ENCODE measurements at places on chromosomes 4 and X.

DNA sequence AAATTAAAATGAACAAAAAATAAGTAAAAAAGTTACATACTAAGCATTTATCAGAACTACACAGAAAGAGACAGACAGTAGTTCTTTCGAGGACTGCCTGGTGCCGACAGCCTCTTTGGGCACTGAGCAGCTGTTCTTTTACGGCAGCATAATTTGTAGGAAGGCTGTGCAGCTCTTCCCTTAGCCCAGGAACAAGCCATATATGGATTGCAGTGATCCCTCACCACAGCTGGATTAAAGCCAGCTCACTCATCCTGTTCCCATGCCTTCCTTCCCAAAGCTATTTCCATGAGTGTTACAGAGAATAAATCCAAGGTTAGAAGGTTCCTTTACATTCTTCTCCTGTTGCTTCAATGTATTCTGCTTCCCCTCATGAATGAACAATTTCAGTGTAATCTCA is 71.7 kb downstream of the DDX60L start:
- DNase-seq = no peak

GRCh38 chr4:7506119-7506518 is 71.4 kb upstream of the PSAPL1 start:
- no peak for DNase-seq

DNA sequence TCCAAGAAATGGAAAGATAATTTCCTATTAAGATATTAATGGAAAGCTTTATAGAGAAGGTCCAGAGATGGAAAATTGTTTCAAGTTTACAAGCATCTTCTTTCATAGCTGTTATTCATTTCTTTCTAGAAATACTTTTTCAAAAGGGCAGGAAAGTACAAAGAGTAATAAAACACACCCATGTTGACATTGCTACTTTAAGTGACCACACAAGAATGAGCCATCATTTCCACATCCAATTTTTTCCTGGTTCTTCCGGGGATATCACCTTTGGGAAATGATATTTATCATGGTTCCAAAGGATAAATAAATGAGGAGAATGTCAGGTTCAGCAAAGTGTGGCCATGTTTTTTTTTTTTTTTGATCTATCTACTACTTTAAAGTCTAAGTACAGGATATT is 4.5 kb downstream of the GLRA2 start:
- DNase-seq = no peak

- peak; percentile 30 for DNase-seq
Observed at GRCh38 chr4:143183513-143184216, 1.1 kb upstream of the USP38 start.

- DNase-seq = peak; percentile 45
Observed at GRCh38 chr4:89486042-89486441, 178.4 kb upstream of the GPRIN3 start.

DNA sequence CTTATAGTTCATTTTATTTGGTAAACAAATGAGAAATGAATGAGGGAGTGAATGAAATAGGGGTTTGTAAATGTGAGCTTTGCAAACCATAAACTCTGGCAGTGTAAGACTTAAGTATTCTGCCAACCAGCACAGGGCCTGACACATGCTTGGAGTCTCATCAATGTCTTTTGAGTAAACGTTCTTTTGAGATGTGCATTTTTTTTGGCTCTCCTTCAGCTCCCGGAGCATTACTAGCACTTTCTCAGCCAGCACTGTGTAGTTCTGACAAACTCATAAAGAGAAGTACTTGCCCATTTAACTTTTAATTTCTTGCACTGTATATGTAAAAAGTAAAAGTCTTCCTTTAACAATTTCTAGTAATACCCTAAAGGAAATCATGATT is 245.3 kb downstream of the HS3ST1 start:
- no peak for DNase-seq

DNA sequence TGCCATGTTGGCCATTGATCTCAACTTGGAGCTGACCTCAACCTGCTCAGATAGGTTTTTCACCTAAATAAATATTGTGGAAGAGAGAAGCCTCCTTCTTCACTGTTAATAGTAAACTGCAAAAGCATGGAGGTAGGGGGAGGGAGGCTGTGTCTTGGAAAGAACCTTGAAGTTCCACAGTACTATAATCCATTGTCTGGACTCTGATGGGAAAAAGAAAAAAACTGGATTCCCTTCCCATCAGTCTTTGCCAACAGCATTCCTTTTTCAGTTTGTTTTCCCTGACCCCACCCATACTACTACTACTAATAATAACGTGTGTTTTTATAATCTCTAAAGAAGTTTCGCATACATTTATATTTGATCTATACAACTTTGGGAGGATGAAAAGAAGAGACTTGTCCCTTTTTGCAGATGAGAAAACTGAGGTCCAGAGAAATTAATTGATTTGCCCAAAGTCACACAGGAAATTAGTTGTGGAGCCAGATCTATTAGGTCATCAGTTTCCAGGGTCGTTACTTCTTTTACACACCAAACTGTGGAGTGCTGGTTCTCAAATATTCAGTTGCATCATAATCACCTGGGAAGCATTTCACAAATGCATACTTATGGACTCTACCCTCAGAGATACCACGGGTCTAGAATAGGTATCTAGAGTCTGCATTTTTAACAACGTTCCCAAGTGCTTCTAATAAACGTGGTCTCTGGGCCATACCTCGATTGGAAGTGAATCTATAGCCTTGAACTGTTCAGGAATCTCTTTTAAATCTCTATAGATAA is 59.1 kb downstream of the LUZP4 start:
- no peak for DNase-seq

DNA sequence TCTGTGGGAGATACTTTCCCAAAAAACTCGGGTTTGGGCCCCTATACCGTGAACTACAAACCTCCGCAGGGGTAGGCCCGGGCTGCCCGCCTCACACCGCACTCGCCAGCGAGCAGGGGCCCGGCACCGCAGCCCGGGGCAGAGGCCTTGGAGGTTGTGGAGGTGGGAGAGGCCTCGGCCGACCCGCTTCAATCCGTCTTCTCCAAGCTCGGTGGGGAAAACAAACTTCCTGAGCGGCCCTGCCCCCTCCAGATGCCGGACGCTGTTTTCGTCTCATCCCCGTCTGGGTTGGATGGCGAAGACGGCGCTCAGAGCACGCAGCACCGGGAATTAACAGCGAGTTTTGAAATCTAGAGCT is 442 bp upstream of the MCUB start:
- no peak for DNase-seq

GRCh38 chr4:173013232-173013930 is 155.2 kb upstream of the GALNT7 start:
- peak; percentile 52 for DNase-seq

DNA sequence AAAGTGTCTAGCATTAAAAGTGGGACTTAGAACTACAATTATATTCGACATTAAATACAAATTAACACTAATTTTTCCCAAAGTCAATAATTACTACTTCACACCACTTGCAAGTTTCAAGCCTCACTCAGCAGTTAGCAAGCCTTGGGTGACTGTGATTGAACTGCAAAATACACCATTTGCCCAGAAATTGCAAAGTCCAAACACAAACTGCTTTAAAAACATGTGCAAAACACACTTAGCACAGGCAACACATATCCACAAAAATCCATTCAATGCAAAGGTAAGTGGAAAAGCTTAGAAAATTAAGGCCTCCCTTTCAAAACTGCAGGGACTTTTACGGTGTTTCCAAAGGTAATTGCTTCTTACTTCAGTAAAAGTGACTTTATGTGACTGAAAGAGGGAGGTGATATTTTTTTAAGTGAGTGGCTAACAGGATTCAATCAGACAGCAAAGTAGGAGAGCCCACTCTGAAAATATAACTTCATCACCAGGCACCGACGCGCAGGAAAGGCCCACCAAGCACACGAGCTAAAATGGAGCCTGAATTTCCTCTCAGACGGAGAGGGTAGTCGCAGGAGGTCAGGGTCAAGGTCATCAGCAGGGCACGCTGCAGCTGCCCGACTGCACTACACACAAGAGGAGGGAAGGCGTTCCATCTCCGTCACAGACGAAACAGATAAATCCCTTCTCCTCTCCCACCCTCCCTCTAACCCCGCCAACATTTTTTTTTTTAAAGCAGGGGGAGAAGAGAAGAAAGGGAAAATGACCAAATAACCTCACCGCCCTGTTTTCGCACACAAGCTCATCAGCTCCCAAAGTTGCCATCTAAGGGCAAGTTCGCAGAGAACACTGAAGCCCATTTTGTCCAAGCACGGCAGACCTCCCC is 3.1 kb downstream of the ZNF827 start:
- peak; percentile 54 for DNase-seq

GRCh38 chr4:41611124-41611838 is 73.3 kb downstream of the LIMCH1 start:
- DNase-seq = no peak

GRCh38 chrX:150446151-150446550 is 83.0 kb downstream of the MAMLD1 start:
- DNase-seq = peak; percentile 1

DNA sequence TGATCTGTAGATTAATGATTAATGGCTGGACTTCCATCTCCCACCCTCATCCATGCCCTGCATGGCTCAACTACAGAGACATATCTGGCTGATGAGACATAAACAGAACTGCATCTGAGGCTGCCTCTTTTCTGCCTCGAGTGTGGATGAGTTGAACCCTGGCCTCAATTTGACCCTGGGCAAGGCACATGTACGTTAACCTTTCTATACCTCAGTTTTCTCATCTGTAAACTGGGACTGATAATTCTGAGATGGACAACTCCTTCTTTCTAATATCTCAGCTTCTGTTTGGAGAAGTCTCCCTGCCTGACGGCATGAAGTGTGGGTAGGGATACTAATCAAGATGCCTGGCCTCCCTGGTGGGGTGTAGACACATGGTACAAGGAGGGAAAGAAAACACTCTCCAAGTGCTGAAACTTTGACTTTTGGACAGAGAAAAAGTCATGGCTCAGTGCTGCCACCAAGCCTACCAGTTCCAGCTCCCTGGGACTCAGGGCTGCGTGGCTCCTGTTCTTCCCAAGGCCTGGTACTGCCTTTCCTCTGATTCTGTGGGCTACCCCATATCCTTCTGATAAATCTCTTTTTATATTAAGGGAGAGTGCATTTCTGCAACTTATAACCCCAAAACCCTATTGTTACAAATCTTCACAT is 64.4 kb downstream of the HAUS3 start:
- peak; percentile 10 for DNase-seq

DNA sequence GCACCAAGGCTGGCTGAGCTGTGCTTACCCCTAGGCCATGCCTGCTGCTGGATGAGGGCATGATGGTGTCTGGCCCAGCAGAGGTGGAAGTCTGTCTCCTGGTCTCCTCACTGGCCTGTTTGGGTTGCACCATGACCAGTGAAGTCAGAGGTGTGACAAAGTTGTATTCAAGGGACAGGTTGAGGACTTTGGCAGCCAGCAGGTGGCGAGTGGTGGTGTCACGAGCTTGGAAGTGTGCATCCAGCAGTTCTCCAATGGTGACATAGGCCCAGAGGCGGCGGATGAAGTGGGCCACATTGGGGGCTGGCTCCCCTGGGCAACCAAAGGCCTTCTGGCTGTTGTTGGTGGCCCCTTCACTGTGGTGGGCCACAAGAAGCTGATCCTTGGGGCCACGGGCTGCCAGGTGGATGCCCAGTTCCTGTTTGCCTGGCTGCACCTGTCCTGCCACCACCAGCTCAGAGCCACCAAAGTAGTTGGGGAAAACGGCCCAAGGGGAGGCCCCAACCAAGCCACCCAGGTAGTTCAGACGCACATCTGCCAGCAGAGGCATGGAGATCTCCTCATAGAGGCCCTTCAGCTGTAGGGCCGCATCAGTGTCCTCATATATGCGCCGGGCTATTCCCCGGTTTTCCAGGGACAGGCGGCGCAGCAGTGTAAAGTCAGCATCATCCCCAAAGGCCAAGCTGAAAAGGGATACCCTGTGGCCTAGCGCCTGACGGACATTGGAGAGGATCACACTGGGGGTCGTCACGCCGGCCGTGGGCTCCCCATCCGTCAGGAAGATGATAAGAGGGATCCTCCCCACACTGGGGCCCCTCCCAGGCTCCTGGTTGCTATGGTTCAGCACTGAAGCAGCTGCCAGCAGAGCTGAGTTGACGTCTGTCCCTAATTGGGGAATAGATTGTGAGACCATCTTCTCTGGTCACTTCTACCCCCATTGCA is 39.7 kb downstream of the ITIH6 start:
- no peak for DNase-seq

All from hematopoietic multipotent progenitor cell treated with erythropoietin and hydrocortisone succinate and interleukin-3 and kit ligand, for 8 days (in vitro differentiated cells).